Fibroblast of skin of left quadriceps (primary cell): ENCODE measurements at places on chromosomes 12 and 14.

DNA sequence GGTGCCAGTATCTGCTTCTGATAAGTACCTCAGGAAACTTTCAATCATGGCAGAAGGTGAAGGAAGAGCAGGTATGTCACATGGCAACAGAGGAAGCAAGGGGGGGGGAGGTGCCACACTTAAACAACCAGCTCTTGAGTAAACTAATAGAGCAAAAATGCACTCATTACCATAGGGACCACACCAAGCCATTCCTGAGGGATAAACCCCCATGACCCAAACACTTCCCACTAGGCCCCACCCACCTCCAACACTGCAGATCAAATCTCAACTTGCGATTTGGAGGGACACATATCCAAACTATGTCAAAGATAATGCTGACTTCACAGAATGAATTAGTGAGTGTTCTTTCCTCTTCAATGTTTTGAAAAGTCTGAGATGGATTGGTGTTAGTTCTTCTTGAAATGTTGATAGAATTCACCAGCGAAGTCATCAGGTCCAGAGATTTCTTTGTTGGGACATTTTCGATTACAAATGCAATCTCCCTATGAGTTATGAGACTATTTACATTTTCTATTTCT, 16.6 kb downstream of the TFCP2 start:
- DNase-seq: no peak

GRCh38 chr14:65001723-65002122, 15.0 kb downstream of the FNTB start:
- no peak for DNase-seq

DNA sequence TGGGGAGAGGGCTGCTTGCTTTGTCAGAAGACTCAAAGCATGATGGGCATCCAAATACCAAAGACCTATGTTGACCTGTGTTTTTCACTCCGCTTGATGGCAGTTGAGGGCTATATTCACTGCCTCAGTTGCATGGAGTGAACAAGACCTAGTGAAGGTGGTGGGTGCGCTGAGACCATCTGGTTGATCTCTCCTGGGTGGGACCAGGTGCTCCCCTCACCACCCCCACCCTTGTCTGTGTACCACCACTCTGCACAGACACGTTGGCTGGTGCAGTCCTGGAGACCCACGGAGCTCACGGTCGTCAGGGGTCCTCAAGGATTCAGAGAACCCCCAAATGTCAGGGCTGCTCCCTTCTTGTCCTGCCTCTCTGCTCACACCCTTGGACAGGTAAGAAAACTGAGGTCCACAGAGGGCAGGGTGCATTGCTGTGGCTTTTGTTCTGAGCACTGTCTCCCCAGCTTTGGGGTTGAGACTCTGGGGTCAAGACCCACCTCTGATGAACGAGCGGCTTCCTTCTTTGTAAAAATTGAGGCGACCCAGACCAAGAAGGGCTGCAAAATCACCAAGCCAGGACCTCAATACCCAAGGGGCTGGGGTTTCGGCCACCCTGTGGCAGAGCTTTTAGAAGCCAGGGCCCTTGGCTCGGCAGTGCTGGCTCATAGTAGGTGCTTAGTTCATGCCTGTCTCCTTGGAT, 166.3 kb upstream of the RTL1 start:
- DNase-seq: no peak

GRCh38 chr12:106723416-106723815, 51.1 kb upstream of the RIC8B start:
- DNase-seq: no peak

GRCh38 chr12:123721245-123721644, 9.1 kb downstream of the ATP6V0A2 start:
- no peak for DNase-seq

GRCh38 chr12:57096099-57096572, 7.2 kb downstream of the NAB2 start:
- DNase-seq: no peak

GRCh38 chr14:92310776-92311375, 12.1 kb upstream of the SLC24A4 start:
- DNase-seq: no peak

GRCh38 chr14:70898111-70898745, 9.0 kb upstream of the PCNX1 start:
- DNase-seq: no peak

- DNase-seq: peak; percentile 60
These were observed 672 bp downstream of the RDH11 start for GRCh38 chr14:67694791-67695393.

- DNase-seq: no peak
These were observed 9.2 kb upstream of the ALDH2 start for GRCh38 chr12:111757361-111758119.

- DNase-seq: no peak
These were observed 520 bp downstream of the CSRP2 start for GRCh38 chr12:76878099-76878898.

- DNase-seq: no peak
These were observed 670 bp upstream of the PSMA3 start for GRCh38 chr14:58243790-58244555.

- DNase-seq: no peak
These were observed 37.1 kb downstream of the CYP46A1 start for GRCh38 chr14:99720941-99721791.

DNA sequence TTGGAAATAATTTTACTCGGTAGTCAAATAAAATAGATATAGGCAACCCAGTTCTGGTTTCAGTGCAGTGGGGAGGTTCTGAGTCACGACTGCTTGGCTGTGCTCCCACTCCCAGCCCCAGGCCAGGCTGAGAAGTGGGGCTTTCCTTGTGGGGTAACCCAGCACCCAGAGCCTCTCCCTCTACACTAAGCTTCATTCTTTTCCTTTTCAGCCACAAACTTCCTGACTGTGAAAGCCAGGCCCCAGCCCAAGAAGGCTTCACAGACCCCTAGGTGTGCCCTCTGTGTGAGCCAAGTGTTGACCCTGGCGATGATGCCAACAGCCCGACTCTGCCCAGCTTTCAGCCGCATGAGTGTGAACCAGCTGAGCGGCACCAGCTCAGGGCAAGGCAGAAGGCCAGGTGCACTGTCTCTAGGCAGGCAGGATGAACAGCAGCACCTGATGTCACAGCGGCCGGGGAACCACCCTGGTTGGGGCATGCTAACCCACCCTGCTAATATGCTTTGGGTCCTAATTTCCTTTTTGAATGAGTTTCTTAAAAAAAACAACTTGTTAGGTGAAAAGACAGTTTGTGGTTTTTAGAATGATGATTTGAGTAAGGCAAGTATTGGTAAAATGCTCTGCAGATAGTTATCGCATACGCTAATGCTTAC, 42.2 kb upstream of the ATP23 start:
- no peak for DNase-seq

GRCh38 chr12:46468160-46468559, 95.6 kb upstream of the SLC38A2 start:
- no peak for DNase-seq

DNA sequence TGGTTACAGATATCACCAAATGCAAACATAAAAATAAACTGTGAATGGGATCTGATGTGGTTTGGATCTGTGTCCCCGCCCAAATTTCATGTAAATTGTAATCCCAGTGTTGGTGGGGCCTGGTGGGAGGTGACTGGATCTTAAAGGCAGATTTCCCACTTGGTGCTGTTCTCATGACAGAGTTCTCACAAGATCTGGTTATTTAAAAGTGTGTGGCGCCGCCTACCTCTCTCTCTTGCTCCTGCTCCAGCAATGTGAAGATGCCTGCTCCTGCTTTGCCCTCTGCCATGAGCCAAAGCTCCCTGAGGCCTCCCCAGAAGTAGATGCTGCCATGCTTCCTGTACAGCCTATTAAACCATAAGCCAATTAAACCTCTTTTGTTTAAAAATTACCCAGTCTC, 47.8 kb downstream of the SLC25A21 start:
- no peak for DNase-seq

DNA sequence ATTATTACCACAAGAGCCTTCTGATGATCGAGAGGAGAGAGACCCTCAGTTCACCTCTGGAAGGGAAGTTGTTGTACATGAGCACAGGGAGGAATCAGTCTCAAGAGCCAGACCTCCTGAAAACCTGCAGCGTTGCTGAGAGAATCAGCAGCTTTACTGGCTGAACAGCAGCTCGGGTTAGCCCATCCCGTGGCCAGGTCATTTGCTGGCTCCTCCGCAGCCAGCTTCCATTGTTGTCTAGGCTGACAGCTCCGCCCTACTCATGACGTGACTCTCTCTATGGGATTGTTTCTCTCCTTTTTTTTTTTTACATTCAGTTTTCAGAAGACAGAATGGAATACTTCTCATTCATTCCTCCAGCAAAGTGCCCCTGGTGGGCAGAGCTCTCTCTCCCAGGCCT, 69.9 kb downstream of the TGFB3 start:
- no peak for DNase-seq

DNA sequence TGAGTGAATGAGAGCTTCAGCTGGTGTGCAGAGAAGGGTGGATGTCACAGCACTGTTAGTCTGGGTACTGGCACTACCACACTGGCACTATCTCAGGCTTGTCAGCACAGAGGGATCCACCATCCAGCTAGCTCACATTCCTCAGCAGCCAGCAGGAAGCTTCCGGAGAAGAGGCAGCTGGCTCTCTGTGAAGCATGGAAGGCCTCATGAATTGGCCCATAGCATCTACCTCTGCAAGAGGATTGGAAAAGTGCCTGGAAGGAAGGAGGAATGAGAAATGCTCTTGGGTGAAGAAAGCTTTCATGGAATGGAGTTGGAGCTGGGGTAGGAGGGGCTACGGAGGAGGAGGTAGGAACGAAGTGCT, 9.9 kb downstream of the KRT83 start:
- no peak for DNase-seq

- DNase-seq: no peak
These were observed 114.7 kb downstream of the PRMT8 start for GRCh38 chr12:3605692-3606091.

GRCh38 chr12:38921025-38921677, 15.8 kb upstream of the CPNE8 start:
- no peak for DNase-seq

GRCh38 chr14:68660495-68660894, 132.4 kb downstream of the ZFP36L1 start:
- DNase-seq: no peak

DNA sequence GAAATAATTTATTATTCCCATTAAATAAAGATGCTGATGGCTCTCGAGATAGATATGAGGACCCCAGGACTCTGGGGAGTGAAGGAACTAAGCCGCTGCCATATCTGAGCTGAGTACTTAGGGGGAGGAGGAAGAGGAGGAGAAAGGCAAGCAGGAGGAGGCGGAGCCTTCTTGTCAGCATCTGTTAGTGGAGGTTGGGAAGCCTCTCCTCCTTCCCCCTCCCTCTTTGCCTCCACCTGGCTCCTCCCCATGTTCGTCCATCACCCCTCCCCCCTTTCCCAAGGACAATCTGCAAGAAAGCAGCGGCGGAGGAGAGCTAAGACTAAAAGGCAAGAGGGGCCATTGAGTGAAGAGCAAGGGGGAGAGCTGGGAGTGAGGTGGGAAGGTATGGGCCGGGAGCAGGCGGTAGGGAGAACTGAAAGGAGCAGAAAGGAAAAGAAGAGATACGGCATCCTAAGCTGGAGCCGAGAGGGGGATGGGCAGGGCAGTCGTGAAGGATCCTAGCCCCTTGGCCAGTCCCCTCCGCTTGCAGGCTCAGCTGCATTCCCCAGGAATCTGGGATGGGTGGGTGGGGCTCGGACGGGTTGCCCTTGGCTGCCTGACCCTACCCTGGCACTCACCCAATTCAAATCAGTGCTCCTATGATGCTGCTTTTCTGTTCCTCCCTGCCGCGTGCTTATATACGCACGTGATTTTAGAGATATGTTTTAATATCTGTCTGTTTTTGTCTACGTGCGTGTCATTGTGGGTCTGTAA, at the start of gene PFKM:
PFKM (plus strand) TSS at position 287 of the 756 bp plus-strand sequence. CDS start 3,411 bp downstream, outside the sequence.
- peak; percentile 71 for DNase-seq

DNA sequence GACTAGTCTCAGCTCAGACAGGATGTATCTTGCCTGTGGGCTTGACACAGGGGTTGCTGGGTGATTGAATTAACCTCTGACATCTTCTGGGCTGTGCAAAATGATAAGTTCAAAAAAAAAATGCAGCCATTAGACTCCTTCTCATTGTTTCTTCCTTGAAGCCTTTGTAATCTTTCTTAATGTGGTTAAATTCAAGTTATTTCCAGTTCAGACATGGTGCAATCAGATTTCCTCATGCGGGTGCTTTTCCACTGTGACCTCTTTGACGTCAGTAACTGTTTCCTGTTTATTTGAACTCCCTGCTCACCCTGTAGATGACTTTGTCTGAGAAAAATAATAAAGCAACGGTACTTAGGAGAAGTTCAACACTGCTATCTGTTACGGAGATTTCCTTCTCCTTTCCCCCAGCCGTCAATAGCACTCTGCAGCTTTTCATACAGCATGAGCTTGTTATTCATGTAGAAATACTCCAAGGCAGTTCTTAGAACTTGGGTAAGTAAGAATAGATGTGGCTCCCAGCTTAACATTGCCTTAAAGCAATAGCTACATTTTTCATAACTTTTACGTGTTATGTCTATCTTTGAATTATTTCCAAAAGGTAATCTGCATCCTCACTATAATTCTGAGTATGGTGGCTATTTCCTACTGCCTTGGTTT, 155.5 kb downstream of the PRKCH start:
- peak; percentile 64 for DNase-seq

- DNase-seq: no peak
These were observed 39.0 kb downstream of the RNF34 start for GRCh38 chr12:121438905-121439304.

GRCh38 chr14:75752907-75753594, 92.0 kb downstream of the TTLL5 start:
- DNase-seq: peak; percentile 26

GRCh38 chr12:89181271-89181920, 170.9 kb downstream of the DUSP6 start:
- DNase-seq: peak; percentile 47

DNA sequence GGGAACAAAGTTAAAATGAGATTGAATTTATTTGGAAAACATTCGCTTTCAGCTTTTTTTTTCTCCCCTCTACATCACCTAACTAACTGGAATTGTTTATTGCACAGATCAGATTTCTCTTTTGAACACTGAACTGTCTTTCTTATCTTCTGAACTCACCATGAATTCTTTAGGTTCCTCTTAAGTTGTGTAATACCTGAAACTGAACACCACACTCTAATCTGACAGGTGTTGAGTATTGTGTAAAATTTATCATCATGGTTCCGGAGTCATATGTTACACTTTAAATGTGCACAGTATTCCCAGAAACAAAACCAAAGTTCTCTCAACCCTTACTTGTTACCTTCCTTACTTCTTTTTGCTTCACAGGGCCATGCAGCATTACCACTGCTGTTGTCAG, 66.8 kb downstream of the TGFB3 start:
- DNase-seq: no peak

GRCh38 chr12:80708259-80708974, 983 bp downstream of the MYF6 start:
- no peak for DNase-seq
